ENCODE measurements at places on chromosomes 4 and X. TPM values are rescaled to one million over a fixed set of nuclear protein-coding genes. Genes with fewer than 3 reads are reported as not detected.

TMPRSS11E gene
- total RNA-seq, result not detected

DNAAF6 gene
- total RNA-seq, result not detected

ANXA10 gene
- total RNA-seq, result not detected

SSX1 gene
- not detected for total RNA-seq

HTRA3 gene
- 0.12 TPM for total RNA-seq

DNA sequence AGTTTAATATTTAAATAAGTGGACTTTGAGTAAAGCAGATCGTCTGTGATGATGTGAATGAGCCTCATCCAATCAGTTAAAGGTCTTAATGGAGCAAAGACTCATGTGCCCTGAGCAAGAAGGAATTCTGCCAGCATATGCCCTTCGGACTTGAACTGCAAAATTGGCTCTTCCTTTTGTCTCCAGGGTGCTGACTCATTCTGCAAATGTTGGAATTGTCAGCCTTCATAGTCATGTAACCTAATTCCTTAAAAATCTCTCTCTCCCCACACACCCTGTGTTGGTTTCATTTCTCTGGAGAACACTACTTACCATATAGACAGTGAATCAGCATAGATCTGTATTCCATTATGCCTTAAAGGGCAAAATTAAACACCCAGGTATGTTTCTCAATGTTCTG lies 609.8 kb upstream of the GALNTL6 start:
- no peak for DNase-seq

- DNase-seq, result no peak
Measured at GRCh38 chr4:128635141-128635954, 174.2 kb upstream of the JADE1 start.

DNA sequence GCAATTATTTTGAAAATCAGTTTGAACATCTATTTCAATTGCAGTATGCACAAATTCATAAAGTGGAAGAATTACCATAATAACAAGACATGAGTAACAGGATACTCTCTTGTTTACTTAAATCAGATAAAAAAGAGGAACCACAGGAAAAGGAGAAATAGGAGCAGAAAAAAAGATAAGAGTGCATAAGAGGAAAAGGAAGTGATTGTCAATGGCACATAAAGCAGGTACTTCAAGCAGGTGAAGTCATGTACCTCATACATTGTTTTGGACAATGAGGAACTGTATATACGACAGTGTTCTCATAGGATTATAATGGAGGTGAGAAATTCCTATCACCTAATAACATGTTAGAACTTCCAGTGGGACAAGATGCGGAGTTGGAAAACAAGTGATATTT lies 334.5 kb upstream of the PCDH7 start:
- DNase-seq, result no peak

DNA sequence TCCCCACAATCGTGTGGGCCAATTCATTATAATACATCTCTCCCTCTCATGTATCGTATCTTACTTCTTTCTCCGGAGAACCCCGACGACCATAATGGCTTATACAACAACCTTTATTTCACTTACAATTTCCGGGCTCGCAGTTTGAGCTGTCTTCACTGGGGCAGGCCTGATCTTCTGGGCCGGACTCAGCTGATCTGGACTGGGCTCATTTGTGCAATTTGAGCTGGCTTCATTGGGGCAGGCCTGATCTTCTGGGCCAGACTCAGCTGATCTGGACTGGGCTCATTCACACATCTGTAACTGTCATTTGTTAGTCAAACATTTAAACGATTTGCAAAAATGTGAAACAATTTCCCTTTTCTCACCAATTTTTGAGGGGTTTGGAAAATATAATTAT lies 171.5 kb upstream of the FRG1 start:
- DNase-seq, result no peak
